ENCODE measurements at places on chromosomes 1 and 21.

DNA sequence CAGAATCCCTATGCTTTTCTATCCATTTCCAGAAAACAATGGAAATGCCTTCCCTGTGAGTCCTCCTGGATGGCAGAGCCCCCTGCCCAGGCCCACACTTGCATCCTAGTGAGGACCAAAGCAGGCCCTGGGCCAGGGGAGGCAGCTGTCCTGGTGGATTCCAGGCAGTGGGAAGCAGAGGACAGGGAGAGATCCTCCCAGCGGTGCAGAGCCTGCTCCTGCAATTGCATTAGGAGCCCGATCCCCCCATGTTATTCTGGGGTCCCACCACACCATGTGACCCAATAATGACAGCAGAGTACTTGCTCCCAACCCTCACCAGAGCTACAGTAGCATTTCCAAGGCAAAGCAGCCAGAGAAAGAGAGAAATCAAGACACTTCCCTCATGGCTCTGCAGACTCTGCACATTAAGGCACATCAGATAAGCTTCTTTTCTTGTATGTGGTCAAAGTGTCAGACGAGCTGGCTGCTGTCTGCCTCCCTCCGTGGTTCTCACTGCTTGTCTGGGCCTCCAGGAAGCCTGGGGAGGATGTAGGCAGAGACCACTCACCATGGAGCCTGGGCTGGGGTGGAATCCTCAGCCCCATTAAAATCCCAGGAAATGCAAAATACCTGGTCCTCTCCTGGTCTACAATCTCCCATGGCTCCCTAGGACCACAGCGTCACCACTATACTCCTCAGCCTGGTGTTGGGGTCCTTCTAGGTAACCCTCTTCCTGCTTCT, 54.9 kb upstream of the RUNX3 start:
- DNase-seq, result no peak

GRCh38 chr1:44229435-44230167, 16.3 kb downstream of the DMAP1 start:
- no peak for DNase-seq

DNA sequence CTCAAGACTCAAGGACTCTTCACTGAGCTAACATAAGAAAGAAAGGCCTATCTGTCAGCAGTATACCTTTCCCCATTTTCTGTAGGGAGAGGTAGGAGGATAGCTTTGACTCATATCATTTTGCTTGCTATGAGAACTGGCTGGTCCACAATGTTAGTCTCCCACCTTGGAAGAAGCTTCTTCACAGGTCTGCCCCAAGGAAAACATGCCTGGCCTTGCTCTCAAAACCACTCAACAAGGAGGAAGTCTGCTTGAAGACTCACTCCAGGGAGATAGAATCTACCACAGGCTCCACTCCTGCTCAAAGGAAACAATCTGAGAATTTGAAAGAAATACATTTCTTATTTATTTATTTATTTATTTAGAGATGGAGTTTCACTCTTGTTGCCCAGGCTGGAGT, 29.5 kb upstream of the LAMC1 start:
- DNase-seq, result no peak

DNA sequence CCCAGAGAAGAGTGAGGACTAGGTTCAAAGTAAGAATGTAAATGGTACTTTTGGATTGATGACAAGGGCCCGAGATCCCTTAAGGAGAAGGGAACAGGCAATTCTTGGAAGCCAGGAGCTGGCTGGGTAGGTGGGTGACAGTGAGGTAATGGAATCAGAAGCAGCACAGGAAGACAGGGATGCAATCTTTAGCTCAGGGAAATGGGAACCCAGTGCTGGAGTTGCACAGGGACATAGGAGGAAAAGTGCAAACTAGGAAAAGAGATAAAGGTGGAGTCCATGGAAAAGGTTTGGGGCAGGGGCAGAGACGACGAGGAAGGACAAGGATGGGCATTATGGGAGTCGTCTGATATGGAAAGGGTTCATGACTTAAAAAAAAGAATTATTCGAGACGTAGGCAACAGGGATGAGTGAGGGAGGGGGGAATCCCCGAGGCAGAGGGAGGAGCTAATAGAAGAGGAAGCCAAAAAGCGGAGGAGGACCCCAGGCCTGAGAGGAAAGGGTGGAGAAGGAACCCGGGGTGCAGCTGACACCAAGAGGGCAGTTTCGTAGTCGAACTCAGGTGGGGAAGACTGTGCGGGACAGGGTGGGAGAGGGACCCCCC, 495 bp downstream of the PI4KB start:
- peak; percentile 12 for DNase-seq

DNA sequence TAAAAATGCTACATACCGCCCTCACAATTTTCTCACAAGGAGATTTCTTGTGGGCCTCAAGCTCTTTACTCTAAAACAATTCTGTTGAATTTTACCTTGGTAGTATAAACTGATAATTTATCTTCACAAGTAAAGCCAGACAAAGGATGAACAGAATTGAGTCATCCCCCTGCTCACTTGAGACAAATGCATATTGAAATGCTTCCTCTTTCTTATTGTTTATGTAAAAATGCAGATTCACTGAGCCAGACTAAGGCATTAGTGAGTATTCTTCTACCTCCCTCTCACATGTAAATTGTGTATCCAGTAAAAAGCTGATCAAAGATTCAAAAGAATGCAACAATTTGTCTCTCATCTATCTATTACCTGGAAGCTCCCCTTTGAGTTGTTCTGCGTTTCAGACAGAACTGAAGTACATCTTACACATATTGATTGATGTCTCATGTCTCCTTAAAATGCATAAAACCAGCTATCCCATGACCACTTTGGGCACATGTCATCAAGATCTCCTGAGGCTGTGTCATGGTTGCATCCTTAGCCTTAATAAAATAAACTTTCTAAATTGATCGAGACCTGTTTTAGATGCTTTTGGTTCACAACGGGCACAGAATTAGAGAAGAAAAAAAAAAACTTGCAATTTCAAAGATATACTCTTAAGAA, 743.1 kb upstream of the B3GALT2 start:
- DNase-seq, result no peak

DNA sequence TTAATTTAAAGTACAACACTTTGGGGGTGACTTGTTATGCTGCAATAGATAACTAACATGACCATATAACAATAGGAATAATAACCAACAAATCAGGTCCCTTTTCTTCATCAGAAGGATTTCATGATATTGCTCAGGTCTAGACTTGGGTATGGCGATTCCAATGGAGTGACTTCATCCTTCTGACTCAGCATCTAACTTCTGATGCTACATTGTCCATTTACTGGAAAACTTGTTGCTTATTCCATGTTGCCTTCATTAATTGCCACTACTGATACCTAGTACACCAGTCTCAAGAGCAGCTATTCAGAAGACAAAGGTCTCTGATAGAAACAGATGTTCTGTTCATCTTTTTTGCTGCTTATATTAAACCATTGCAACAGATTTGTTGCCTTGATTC, 324.3 kb downstream of the TGFB2 start:
- DNase-seq, result no peak

- DNase-seq, result no peak
Observed at GRCh38 chr1:227369102-227369760, 50.9 kb upstream of the CDC42BPA start.

DNA sequence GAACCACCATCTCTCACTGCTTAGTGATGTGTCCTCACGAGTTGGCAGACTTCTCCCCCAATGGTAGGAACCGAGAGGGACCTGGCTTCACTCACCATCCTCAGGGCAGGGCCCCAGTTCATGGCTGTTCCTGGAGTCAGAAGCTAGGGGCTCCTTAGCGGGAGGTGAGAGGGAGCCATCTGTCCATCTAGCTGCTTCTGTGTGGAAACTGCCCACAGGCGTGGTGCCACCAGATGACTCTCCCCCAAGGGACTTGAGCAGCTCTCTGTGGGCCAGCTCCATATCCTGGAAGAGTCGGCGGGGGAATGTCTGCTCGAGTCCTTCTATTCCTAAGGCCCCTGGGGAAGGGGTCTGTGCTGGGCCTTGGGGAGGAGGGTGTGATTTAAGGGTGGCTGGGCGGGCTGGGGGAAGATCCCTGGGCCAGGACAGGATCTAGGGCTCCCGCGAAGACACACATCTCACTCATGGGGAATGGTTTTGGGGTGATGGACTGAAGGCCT, 16.3 kb downstream of the LRRC71 start:
- DNase-seq, result no peak

DNA sequence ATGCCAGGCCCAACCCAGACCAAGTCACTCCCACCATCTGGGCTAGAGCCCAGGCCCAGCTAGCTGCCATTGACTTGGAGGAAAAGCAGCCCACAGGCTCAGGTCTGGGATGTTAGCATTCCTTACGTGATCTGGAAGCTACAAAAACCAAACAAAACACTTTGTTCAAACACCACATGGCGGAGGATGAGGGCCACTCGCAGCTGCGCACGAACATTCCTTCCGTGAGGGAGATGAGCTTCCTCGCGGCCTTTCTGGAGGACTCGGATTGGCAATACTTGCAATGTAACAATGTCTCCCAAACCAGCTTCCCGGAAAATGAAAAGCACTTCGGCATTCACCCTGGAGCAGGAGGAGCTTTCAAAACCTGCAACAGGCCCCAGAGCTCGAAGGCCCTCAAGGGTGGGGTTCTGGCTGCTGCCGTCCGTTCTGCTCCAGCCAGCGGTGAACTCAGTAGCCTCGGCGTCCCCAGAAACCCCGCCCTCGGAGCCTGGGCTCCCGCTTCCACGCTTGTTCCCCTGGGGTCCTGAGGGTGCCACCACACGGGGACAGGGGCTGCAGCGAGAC, 40.5 kb downstream of the COL6A1 start:
- no peak for DNase-seq

- no peak for DNase-seq
Observed at GRCh38 chr1:37795340-37796125, 1.9 kb downstream of the MANEAL start.

DNA sequence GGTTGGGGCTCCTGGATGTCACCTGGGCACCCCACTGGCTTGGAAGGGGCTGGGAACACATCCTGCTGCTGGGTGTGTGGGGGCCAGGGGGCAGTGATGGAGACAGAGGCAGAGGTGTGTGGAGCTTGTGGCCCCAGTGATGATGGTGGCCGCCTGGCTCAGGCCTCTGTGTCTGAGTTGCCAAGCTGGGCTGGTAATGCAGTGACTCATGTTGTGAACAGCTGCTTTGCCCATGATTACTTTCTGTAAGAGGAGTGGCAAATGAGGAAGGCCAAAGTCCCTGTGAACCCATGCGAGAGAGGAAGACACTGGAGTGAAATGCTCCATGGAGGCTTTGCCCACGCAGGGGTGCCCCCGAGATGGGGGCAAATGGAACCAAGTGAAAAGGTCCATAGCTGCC, 86.8 kb downstream of the KCNJ6 start:
- DNase-seq, result no peak

DNA sequence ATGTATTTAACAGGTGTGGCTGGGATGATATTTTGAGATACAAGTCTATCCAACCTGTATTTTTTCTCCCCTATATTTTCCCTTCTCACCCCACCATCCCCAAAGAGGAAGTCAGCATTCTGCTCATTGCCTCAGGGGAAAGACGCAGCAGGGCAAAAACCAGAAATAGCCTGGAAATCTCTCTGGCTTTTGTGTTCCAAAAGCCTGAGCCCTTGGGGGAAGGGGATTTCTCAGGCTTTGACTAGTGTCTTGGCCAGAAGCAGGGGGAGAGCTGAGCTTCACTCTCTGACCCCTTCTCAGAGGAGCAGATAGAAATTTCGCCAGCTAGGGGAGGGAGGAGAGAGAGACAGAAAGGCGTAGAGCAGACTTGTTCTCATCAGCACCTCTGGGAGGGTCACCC, 244.7 kb downstream of the RRAGC start:
- no peak for DNase-seq

GRCh38 chr1:112929979-112930378, 26.0 kb downstream of the SLC16A1 start:
- DNase-seq, result no peak

DNA sequence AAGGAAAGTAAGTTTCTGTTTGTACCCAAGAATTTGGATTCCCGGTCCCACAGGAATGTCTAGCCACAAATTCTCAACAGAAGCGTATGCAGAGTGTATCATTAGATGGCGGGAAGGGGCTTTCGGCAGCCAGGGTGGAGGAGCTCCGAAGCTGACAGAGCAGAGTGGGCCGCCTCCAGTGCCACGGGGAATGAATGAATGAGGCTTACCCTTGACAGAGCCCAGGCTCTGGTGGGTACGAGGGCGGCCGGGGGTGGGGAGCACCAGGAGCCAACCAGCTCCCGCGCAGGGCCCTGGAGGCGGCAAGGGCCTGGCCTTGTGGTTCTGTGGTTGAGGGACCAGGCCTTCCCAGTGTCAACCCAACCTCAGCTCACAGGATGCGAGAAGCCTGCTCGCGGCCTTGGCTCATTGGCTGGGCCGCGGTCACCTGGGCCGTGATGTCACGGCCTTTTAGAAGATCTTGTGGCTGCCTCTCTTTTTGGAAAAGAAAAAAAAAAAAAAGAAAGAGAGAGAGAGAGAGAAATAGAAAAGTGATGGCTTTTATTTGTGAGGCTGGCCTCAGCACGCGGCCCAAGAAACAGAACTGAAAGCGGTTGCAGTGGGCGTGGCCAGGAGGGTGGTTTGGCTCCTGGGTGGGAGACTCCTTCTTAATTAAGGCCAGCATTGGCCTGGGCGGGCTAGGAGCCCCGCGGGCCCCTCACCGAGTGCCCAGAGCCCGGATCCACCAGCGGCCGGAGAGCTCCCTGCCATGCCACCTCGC, 34.9 kb upstream of the RUNX3 start:
- DNase-seq, result no peak

GRCh38 chr1:13723810-13724209, 23.8 kb downstream of the PRDM2 start:
- DNase-seq, result no peak

DNA sequence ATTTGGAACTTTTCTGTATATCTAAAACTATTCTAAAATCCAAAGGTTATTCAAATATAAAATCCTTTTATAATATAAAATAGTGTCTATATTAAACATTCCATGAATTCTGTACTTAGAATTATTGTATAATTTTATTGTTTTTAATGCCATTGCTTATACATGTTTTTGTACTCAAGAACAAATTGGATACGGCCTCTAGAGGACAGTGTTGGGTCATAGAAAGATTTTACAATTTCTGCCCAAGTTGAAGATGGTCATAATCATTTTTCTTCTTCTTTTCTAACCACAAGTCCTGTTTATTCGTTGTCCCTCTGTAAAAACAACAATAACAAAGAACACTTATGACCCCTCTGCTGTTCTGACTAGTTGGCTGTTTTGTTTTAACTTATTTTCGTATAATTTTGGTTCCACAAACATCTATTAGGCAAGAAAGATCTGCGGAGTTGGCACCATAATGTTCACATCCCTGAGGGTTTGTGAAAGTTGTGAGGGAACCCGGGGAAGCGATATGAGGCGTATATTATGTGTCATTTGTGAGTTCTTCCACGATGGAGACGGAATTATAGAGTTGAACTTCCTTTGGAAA, 75.7 kb upstream of the KIF26B start:
- peak; percentile 22 for DNase-seq

All from NCI-H1436 (cell line).